ENCODE measurements at places on chromosomes 1 and 21. TPM values are rescaled to one million over a fixed set of nuclear protein-coding genes. Genes with fewer than 3 reads are reported as not detected.

Gene ATP13A2
- total RNA-seq = 13.9 TPM

Gene STMN1
- 67.9 TPM for total RNA-seq

Gene RBP7
- 2.4 TPM for total RNA-seq

Gene PLXNA2
- 15.1 TPM for total RNA-seq

Gene MEX3A
- 7.2 TPM for total RNA-seq

DNA sequence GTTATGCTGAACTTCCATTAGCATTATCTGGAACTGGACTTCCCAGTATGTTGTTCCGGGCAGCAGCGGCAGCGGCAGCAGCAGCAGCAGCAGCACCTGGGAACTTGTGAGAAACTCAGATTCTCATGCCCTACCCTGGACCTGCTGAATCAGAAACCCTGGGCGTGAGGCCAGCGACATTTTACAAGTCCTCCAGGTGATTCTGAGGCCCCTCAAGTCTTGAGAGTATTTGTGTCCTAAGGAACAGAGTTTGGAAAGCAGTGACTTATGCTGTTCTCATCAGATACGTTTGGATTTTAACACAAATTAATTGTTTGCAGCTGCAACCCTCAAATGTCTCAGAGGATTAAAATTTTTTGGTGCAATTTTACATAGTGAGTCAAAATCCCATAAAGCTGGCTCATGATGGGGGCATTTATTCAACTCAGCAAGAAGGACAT, 157.2 kb upstream of the KAZN start:
- no peak for DNase-seq

GRCh38 chr1:200922406-200922805, 27.7 kb downstream of the INAVA start:
- no peak for DNase-seq

DNA sequence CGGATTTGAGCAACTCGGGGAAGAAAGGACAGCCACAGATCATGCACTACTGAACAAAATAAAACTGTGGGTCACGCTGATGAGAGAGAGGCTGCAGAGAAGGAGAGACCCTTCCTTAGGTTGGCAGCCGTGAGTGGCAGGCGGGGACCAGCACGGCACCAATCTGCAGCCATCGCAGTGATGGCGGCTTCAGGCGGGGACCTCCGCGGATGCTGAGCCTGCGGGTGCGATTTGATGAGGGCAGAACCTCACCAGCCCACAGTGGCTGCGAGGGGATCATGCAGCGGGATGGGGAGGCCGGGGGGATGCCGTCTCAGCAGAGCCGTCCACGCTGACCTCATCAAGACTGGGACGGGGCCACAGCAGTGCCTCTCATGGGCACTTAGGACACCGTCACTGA, 11.8 kb downstream of the ITGB2 start:
- DNase-seq = no peak

GRCh38 chr1:228488818-228489674, 1.9 kb downstream of the RNF187 start:
- DNase-seq = no peak

DNA sequence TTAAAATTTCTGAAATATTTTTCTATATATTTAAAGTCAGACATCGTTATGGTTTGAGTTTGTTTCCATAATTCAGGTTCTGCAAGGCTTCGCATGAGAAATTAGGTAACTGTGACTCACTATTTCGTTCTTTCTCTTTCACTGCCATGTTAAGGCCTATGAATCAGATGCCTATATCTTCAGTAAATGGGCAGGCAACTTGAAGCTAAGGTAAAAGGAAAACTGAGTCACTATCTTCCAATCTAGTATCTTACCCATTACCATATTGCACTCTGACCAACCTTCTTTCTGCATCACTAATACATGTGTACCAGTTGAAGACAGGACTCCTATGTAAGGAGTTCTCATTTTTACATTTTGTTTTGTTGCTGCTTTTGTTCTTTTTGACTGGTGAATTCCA, 37.8 kb downstream of the PYHIN1 start:
- DNase-seq = no peak

- no peak for DNase-seq
Observed at GRCh38 chr1:54273795-54274163, 73.8 kb downstream of the MRPL37 start.

- no peak for DNase-seq
Observed at GRCh38 chr1:235708390-235708962, 58.9 kb upstream of the GNG4 start.
